Caki2 (cell line): ENCODE measurements at places on chromosomes 4 and X.

DNA sequence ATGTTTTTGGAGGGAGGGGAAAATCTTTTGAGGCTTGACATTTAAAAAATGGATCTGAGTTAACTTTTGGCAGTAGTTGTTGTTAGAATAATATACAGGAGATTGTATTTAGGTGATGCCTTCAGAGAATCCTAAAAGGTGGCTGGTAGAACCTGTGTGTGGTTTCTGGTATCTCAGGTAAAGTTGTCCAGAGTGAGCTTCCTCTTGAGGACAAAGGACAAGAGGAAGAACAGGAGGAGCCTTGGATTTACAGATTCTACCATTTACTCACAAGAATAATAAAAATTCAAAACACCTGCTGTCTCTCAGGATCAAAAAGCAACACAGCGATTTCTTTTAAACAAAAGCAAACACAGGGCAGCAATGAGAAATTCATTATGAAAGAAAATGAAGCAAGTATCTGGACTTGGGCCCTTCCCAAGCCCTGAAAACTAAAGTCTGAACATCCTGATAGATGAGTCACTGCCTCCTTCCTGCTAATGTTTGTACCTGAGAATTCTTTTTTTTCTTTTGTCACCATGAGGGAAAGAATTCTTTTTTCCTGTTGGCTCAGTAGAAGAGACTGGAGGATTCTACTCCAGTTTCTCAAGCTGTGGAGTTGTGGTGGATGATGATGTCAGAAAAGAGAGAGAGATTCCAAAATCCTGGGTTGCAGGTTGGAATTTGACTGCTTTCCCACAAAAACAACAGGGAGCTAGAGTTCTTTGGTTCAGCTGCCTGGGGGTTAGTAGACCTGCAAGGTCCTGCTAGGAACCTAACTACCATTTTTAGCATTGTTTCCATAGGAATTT is 31.5 kb upstream of the RAPGEF2 start:
- DNase-seq = peak; percentile 52

- DNase-seq = no peak
Observed at GRCh38 chrX:21990832-21991231, 41.3 kb upstream of the PHEX start.

DNA sequence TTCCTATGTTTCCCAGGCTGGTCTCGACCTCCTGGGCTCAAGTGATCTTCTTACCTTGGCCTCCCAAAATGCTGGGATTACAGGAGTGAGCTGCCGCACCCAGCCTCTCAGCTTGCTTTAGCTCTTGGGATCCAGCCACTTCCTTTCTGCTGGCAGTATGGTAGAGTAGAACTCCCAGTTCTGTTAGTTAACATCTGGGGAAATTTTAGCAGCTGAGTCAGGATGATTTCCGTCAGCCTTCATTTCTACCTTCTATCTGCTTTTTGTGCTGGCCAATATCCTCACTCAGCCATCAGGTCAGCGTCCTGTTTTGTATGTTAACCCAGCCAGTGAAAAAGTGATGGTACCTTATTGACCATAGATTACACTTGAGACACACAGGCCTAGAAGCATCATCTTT is 59.3 kb upstream of the GPC4 start:
- no peak for DNase-seq

DNA sequence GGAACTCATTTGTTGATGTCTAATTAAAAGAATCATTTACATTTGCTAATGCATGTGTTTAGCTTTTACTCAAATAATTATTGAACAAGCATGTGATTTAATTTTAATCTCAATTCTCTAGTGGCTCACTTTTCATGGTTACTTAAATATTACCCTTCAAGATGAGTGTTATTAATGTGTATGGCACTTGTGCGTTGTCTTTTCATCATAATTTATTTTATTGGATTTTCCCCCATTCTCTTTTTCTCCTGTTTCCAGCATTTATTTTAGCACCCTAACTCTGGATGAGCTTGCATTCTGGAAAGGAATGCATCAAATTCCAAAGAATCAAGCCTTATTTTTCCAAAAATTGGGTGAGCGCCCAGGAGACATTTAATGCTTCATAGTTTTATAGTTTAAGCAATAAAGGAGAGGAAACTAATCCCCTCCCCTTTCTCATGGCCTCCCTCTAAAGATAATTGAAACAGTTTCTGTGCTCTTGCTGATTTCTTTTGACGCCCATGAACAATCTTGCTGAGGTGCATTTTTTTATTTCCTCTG is 191.1 kb upstream of the FAT4 start:
- no peak for DNase-seq

GRCh38 chr4:158181906-158182305 is 9.1 kb upstream of the GASK1B start:
- no peak for DNase-seq

DNA sequence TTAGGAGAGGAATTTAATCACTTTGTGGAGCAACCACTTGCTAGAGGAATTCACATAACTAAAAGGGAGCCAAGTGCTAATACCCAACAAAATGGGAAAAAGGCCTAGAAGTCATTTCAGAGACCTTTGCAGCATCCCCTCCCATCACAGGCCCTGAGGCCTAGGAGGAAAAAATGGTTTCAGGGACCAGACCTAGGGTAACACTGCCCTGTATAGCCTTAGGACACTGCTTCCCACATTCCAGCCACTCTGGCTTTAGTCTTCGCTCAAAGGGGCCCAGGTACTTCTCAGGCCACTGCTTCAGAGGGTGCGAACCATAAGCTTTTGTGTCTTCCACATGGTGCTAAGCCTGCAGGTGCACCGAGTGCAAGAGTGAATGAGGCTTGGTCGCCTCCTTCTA is 19.1 kb downstream of the SPANXN2 start:
- DNase-seq = no peak
